Osteoblast (primary cell): ENCODE measurements at places on chromosomes 3 and 15.

- DNase-seq, result no peak
These were observed 31.4 kb upstream of the CACNA2D2 start for GRCh38 chr3:50534681-50535330.

- no peak for DNase-seq
These were observed 942.0 kb downstream of the SQOR start for GRCh38 chr15:46576646-46577395.

- DNase-seq, result no peak
These were observed 93.9 kb downstream of the ECT2 start for GRCh38 chr3:172844428-172844827.

- no peak for DNase-seq
These were observed 158.4 kb downstream of the KLHL25 start for GRCh38 chr15:85636351-85636750.

GRCh38 chr3:52313774-52314188 is 2.3 kb upstream of the DNAH1 start:
- peak; percentile 95 for DNase-seq

DNA sequence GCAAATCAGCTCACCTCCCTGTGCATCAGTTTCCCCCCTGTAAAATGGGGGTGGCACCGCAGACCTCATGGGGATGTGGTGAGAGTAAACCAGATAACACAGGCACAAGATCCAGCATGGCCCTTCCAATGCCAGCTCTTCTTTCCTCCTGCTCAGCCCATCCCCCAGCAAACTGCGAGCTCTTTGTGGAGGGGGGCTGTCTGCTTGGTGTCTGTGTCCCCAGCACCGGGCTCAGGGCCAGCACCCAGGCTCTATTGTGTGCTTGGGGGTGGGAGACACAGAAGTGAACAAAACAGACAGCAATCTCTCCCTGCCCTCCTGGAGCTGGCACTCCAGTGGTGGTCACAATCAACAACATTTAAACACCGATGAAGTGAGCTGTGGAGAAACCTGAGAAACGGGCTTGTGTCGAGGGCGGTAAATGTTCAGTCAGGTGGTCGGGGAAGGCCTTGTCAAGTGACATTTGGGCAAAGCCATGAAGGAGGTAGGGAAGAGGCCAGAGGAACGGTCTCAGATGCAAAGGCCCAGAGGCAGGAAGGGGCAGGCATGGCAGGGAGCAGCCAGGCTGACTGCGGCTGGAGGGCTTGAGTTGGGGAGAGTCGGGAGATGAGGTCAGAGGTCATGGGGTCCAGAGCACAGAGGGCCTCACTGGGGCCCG is 28.4 kb downstream of the GRIP2 start:
- DNase-seq, result no peak

DNA sequence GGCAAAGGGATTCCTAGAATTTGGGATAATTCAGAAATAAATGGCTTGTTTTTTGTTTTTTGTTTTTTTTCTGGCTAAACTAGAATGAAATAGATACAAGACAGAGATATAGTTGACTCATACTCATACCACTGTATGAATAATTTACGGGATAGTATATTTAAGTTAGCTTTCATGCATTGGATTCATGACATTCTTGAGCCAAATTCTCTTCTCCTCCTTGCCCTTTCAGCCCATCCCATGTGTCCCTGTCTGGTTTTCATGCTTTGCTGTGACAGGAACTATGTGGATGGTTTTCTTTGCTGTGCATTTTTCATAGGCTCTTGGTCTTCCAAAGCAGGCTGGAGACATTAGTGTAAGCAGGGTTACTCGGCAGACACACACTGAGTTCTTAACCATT is 66.6 kb upstream of the UMPS start:
- DNase-seq, result peak; percentile 93

GRCh38 chr3:14810070-14810791 is 8.5 kb upstream of the FGD5 start:
- no peak for DNase-seq
